ENCODE measurements at places on chromosomes 3 and 15.
A peak's percentile ranks its signal among the peaks of the same experiment; 100 is the strongest.

DNA sequence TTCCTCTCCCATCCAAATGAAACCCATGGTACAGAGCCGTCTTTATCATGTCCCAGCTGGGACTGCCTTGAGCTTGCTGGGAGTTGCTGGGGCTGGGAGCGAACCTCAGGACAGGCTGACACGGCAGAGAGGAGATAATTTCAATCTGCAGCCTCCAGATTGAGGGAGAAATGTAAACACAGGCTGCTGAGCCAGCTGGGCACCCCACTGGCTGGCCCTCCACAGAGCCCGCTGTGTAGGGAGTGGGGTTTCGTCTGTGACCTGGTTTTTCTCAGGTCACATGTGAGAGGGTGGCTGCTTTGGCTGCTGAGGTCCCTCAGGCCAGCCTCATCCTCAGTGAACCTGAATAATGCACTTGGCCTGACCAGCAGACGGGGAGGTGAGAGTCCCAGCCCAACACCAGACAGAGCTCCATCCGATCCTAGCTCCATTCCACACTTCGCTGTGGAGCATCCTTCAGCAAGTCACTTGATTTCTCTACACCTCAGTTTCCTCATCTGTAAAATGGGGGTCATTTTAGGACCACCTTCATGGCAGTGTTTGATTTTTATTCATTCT, 121.6 kb upstream of the MRPS22 start:
- no peak for DNase-seq

- no peak for DNase-seq
Observed at GRCh38 chr3:44642337-44642736, 6.2 kb upstream of the ZNF35 start.

DNA sequence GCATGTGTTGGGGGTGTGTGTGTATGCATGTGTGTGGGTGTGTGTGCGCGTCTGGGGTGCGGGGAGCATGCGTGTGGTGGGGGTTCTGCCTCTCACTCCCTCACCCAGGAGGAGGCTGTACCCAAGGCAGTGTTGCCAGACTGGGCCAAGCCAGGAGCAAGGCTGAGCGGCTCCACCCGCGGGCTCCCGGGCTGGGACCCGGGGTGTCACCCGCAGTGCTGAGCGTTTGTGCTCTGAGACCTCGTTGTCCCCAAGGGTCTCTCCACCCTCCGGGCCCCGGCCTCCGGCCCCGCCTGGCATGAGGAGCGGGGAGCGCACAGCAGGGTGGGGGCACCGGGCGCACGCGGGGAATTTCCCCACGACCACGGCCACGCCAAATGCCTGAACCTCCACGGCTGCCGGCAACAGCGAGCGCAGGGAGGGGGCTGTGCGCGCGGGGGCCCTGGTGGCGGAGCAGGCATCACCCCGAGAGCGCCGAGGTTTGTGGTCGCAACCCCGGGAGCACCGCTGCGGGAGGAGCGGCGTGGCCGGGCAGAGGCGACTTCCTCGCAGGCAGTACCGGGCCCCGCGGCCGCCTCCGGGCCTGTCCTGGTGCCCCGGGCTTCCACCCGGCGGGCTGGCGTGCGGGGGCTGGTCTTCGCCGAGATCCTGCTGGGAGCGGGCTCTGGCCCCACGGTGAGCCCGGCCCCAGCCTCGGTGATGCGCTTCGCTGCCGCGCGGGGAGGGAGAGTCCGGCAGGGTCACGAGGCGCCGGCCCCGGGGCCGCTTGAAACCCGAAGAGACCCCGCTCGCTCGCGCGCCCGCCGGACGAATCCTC, 7.4 kb upstream of the OCA2 start:
- no peak for DNase-seq

GRCh38 chr15:62307551-62307950, 142.5 kb upstream of the C2CD4B start:
- DNase-seq, result no peak

DNA sequence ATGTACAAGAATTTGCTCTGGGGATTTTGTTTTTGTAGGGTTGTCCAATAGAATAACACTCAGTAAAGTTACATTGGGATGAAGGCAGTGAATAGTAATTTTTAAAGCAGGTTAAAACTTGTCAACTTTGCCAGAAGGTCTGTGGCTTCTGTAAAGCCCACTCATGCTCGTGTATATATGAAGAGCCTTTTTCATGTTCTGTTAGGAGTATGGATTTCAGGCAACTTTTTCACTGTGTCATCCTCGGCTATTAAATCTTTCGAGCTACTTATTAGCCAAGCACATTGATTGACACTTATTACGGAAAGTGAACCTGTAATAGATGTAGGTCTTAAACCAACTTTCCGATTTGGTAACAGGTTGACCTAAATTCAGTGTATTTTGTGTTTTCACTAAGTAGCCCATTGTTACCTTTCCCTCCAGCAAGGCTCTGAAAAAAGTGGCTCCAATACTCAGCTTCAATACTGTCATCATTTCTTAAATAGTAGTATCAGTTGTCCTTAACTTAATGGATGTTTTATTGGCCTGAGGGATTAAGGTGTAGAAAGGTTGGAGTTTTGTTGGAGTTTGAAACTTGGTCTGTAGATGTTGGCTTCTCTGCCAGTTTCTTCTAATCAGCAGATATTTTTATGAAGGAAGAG, 1.7 kb downstream of the PAK2 start:
- DNase-seq, result no peak

- DNase-seq, result no peak
Observed at GRCh38 chr15:68642491-68642845, 63.7 kb downstream of the CORO2B start.

DNA sequence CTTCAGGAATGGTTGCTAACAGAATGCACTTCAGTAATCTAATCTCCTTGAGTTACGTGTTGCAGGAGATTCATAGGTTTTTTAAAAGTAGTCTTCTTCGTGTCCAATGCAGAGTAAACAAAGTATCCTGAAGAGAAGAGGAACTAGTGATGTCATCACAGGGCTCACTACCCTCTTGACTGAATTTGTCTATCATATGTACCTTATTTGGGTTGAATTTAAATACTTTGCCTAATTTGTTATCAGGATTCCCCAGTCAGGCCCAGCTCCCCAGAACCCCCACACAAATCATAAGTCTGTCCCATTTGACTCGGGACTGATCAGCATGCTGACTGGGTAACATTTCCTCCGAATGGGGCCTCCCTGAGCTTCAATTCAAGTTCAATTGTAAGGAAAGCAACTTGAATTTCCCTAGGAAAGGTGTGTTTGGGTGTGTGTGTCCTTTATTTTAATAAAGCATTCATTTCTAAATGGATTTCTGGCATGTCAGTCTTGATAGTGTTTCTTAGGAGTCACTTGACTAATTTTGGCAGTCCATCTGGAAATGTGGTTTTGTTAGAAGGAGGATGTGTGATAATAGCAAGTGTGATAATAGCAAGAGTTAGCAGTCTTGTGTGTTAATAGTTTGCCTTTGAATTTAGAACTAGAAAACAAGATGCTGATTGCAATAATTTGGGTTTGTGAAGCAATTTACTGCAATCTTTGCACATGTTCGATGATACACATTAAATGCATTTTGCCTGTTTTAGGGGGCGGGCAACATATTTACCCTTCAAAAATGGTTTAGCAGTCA, 21.9 kb downstream of the OXNAD1 start:
- no peak for DNase-seq

DNA sequence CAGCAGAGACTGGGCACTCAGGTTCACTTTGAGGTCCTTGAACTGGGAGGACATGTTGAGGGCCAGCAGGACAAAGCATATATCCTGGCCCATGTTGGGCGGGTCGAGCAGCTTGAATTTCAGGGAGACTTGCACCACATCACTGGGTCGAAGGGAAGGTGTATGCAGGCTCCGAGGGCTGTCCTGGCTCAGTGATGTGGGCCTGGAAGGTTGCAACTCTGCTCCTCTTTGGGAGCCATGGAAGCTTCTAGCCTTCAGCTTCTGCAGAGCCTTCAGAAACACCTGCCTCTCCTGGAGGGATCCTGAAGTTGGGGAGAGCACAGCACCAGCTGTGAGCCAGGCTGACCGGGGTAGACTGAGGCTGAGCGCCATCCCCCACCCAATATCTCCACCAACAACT, 14.7 kb upstream of the EPB42 start:
- DNase-seq, result no peak

DNA sequence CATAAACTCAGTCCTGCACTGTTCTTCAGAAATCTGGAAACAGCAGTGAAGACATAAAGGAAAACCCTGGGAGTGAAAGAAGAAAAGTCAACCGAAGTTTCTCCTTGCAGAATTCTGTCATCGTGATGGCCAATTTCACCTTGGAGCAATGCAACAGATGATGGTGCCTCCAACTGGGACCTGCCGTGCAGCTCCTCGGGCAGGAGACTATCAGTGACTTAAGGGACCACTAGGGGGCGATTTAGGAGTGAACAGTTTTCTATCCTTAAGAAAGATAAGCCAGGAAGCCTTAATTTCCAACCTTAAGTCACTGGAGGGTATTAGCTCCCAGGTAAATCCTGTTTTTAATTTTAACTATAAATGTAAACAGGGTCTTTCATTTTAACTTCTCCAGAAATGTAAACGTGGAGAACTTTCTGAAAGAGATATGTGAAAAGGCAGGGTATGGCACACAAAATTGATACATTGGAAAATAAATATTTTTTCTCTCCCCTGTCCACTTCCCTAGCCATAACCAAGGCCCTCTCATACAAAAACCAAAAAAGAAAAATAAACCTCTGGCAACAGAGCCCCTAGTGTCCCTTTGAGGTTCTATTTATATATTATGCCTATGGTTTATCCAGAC, 116.3 kb downstream of the PDZRN3 start:
- DNase-seq, result no peak

DNA sequence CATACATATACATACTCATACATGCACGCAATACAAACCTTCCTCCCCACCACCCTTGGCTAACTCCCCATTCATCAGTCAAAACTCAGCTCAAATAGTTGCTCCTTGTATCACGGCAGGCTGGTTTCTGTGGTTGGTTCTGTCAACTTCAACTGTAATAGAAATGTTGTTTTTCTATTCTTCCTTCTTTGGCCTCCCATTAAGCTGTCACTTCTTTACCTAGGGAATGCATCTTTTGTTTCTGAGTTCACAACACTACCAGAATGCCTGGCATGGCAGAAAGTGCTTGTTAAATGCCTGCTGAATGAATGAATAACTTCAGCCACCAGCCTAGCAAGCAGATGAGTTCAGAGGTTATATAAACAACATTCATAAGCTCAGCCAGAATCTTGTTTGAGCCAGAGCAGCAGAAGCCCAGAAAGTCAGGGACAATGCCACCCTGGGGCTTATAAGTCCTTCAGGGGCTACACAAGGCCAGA, 63.1 kb downstream of the B3GALNT1 start:
- no peak for DNase-seq

DNA sequence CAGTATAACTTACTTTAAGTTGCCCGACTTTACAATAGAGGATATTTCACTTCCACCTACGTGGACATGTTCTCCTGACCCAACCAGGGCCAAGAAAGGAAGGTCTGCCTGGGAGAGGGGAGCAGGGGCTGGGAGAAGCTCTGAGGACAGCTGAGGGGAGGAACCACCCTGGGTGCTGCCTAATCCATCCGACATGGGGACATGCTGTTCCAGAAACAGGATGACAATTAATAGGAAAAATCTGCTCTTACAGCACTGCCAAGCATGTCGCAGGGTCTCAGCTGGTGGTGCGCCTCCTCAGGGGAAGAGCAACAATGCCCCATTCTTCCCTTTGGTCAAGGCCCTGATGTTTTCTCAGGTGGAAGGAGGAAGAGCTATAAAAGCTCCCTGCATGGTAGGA, 132.3 kb downstream of the NTRK3 start:
- DNase-seq, result no peak

GRCh38 chr3:176968631-176969030, 228.7 kb downstream of the TBL1XR1 start:
- no peak for DNase-seq

- DNase-seq, result no peak
Observed at GRCh38 chr15:76337696-76338485, 1.3 kb downstream of the ISL2 start.

DNA sequence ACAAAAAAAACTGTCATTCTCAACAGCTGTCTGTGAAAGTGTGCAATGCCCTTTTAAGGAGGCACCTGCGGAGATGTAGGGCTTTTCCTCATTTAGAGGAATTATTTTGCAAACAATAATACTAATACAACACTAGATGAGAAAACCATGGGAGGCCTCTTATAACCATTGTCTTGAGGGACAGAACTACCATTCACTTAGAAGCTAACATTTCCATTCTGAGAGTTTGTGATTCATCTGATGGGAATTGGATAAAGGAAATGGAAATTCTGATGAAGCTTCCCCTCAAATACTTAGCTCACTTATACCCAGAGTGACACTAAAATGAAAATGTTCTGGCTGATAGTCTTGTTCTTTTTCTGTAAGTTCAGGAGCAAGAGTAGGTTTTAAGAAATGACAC, 147.7 kb downstream of the CADPS start:
- DNase-seq, result no peak

DNA sequence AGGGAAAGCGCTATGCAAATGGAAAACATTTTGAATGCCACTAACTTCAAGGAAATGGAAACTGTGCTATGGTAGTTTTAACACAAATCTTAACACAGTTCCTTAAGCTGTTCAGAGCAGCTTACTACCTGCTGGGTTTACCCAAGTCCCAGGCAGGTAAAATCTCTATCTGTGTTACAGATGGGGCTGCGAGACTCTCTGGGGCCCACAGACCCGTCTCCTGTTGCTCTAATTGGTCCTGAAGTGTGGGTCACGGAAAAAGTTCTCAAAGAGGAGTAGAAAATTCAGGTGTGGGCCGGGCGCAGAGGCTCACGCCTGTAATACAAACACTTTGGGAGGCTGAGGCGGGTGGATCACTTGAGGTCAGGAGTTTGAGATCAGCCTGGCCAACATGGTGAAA, 16.9 kb upstream of the ZFYVE19 start:
- peak; percentile 49 for DNase-seq

DNA sequence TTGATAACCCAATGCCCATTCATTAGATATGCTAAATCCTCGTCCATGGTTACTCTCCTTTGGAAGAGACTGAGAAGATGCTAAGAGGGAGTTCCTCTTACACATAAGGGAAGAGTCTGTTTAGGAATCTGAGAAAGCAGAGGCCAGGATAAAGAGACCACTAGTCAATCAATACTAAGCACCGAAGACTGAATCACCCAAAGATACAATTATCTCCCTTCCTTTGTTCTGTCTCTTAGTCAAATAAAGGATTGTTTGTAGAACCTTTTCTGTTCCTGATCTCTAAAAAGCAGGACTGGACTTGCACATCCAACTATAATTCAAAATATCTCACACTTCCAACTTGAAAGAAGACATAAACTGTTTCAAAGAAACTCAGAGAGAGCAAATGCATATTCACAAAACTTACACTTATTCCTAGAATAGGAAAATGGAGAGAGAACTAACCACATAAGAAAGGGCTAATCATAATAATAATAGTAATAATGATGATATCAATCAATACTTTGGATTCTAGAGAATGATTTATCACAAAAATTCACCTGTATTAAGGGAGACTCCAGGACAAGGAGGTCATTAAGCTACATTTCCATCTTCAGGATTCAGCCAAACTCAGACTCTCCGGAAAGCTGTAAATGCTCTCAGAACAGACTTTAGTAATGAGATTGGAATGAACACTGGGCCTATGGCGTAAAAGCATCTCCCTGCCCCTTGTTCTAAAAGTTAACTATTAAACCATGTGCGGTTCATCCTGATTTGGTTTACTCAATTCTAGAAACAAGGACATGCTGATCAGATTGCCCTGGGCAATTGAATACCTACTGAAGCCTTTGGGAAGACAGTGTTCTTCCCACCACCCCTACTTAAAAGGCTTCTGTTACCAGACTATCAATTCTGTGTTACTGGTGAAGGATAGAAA, 401.5 kb downstream of the ZBTB20 start:
- no peak for DNase-seq
